Left ventricle myocardium inferior (tissue), 1 donor: ENCODE measurements at places on chromosomes 7 and 10. TPM values are rescaled to one million over a fixed set of nuclear protein-coding genes. Genes with fewer than 3 reads are reported as not detected.

DNA sequence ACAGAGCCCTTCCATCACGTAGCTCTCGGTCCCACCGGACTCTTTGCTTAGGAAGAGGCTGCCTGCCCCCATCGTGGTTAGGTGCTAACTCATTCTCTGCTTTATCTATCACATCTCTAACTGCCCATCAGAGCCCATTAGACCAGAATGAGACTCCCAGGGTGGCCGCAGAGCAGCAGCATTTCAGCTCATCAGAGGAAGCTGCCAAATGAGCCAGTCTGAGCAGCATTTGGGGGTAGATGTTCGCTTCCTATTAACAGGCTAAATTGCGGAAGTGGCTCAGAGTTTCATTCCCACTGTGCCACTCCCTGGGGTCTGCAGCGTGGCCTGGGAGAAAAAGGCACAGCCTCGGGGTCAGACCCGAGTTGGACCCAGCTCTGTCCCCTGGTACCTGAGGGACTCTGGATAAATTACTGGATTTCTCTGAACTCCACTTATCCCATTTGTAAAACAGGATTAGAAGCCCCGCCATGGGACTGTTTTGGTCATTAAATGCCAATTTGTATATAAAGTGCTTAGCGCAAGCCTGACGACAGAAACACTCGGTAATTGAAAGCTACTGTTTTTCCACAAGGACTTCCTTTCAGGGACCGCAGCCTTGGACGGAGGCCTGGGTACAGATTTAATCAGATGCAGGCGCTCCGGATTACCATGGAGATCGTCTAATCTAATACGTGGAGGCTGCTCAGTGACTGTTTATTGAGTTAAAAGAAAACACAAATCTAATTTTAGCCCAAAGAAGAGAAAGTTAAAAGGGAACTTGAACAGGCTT lies 73.8 kb upstream of the PRLHR start:
- DNase-seq: no peak

DNA sequence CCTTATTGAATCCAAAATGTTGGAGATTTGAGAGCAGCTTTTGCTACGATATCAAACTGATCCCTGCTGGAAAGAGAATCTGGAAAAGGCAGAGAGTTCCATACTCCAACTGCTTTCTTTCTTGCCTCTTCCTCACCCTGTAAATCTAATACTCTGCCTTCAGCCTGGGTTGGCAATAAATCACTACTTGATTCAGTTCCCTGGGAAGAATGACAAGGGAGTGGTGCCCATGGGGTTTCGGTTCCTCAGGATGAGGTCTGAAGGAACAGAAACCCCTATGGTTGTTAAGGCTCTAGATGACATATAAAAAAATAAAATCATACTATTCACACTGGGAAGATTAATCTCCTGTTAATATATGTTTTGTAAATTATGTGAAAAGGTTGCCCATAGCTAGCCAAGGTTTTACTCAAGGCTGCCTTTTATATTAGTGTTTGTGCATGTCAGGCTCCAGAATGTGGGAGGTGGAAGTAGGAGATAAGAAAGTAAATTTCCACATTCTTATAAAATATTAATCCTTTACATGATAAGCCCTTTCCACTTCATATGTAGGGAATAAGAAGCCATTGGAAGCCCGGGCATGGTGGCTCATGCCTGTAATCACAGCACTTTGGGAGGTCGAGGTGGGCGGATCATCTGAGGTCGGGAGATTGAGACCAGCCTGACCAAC lies 106.2 kb upstream of the CACNA2D1 start:
- DNase-seq: no peak

DNA sequence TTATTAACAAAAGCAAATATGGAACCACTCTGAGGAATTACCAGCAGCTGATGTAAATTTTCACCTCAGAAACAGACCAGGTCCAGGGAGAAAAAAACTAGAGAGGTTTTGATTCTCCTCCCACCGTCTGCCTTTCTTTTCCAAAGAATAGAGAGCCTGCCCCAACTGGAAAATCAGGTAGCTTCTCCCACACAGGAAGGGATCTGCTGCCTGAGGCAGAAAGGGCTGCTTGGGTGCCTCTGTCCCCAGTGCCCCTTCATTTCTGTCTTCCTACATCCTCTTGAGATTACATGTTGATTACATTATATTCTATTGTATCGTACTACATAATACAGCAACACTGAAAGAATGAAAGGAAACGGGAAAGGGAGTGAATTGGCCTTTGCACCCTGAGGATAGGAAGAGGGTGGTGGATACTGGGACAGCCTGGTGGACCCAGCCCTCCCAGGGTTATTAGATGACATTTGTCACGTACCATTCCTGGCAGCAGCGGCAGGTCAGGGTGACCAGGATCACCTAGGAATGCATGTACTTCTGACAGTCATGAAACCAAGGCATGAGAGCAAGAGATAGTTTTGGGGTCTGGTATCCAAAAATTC lies 8.9 kb downstream of the ST8SIA6 start:
- peak; percentile 25 for DNase-seq

DNA sequence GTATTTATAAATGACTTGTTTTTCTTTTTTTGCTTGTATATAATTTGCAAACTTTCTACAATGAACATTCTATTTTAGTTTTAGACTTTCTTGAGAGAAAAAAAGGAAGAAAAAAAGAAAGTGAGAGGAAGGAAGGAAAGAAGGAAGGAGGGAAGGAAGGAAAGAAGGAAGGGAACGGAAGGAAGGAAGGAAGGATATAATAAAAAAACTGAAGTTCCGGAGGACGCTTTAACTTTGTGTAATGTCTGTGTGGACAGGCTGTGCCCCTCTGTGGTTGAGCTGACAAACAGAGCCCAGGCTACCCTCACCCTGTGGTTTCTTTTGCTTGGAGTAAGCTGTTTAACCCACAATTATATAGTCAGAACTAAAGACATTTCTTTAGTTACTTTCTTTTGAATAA lies 108.7 kb downstream of the SEMA3D start:
- DNase-seq: no peak

GRCh38 chr7:16471933-16472332 lies 6.4 kb upstream of the SOSTDC1 start:
- no peak for DNase-seq

GRCh38 chr7:103686763-103687162 lies 240.8 kb upstream of the SLC26A5 start:
- DNase-seq: no peak

The AMPH gene
- 2.6 TPM for total RNA-seq

The BPGM gene
- total RNA-seq: 13.9 TPM
